Frontal cortex (tissue), 4 donors: ENCODE measurements at places on chromosomes 11 and 22. TPM values are rescaled to one million over a fixed set of nuclear protein-coding genes. Genes with fewer than 3 reads are reported as not detected.

GRCh38 chr11:69861901-69862300 lies 42.7 kb upstream of the FGF3 start:
- no peak for DNase-seq

DNA sequence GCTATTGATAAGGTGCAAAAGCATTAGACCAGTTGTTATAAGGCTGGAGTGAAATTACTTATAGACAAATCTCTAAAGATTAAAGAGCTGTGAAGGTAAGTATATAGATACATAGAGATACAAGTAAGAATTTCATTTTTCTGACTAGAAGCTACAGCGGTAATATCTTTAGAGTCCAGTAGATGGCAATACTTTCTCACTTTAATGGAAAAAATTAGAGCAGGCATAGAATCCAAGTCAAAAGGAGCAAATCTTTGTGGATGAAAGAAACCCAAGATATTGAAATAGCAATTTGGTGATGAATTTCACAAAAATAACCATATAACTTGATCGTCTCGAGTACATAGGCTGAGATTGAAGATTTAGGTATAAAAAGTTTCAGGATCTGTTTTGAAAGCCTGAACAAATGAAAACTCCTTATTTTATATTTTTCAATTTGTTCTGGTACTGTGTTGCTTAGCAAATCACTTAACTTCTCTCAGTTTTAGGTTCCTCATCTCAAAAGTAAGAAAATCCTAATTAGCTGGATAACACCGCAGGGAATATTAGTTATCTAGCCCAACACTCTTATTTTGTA lies 81.9 kb downstream of the UVRAG start:
- DNase-seq: no peak

- no peak for DNase-seq
Measured at GRCh38 chr11:93736129-93736528, 5.2 kb downstream of the TAF1D start.

DNA sequence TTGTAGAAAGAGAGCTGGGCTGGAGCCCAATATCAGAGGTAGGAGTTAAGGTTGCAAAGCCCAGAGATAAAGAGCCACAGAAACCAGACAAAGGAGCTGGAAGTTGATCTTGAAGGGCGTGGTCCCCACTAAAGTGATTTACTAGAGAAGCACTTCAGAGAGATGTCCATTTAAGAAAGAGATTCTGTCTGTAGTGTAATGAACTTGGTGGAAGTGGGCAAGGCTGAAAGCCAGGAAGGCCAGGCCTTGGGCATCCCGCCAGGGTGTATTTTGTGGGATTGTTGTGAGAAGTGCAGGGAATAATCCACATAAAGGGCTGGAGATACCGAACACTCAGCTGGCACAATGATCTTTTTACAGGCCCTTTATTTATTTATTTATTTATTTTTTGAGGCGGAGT lies 1398.8 kb downstream of the TBC1D22A start:
- DNase-seq: no peak

- DNase-seq: no peak
Measured at GRCh38 chr11:94650756-94651155, 83.6 kb downstream of the PIWIL4 start.

- no peak for DNase-seq
Measured at GRCh38 chr11:125425601-125426000, 70.5 kb downstream of the FEZ1 start.

GRCh38 chr11:83459798-83460197 lies 173.6 kb upstream of the CCDC90B start:
- DNase-seq: no peak

DNA sequence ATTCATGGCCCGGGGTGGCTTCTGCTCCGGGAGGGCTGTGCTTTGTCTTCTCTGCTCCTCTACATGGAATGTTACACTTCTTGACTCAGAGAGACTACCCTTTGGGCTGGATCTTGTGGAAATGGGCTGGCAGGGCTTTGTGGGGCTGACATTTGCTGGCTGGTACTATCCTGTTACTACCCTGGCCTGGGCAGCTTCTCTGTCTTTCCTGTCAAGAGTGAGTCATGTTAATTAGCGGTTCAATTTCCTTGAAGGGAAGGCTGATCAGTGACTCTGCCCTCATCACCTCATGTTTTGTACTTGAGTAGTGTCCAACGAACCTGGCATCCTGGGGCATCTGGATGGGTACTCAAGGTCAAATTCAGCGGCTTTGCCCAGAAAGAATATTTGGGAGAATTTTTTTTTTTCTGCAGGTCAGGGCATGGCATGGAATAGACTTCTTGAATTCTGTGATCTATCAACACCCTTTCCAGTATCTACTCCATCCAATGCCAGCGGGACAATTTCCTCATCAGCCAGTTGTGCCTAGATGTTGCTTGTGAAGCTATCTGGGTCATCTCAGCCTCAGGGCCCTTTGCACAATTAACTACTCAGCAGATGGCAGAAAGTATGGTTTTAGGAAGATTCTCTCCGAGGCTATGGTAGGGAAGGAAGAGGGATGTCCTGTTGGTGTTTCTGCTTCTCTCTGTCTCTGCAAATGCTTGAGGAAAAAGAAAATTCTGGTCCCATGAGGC lies 140.5 kb upstream of the PLET1 start:
- DNase-seq: no peak

- peak; percentile 10 for DNase-seq
Measured at GRCh38 chr11:129374081-129374992, 1.3 kb upstream of the BARX2 start.

GRCh38 chr11:62688491-62688890 lies 839 bp downstream of the LRRN4CL start:
- no peak for DNase-seq

- DNase-seq: peak; percentile 14
Measured at GRCh38 chr11:122910775-122911174, 28.2 kb downstream of the JHY start.

DNA sequence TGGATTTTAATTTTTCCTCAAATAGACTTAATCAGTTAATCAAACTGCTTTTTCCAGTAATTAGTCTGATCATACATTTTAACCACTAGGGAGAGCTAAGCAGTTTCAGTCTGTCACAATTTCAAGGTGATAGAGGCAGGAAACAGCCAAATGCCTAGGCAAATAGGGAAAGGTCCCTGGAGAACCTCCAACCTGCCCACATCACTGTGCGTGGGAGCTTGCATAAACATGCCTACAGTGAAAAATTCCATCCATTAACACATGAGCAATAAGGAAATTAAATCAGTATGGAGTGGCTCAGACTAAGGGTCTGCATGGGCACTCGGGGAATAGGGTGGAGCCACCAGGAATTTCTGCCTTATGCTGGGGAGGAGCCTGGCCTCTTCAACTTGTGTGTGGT lies 74.6 kb downstream of the AASDHPPT start:
- DNase-seq: no peak

- DNase-seq: no peak
Measured at GRCh38 chr11:127379686-127380085, 379.1 kb upstream of the KIRREL3 start.

DNA sequence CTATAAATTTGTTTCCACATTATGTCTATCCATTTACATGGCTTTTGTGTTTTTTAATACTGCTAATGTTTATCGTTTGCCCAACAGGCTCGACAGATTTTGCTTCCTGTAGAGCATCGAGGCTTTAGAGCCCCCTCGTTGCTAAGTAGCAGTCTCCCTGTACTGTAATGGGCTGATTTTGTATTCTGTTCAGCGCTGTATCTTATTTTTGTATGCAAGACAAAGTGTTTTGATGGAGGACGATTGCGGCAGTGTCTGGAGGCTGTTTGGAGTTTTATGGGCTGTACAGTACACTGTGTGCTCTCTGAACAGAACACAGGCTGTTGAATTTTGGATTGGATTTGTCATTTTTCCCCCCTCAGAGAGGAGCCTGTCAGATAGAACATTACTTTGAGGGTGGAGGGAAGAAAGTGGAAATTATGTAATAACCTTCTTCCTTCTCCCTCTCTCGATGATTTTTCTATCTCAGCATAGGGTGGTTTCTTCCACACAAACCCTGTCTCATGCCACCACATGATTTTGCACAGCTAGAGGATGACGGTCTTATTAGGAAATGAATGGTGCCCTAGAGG lies 104.4 kb downstream of the ZBTB16 start:
- no peak for DNase-seq

Gene TIGD3
- total RNA-seq: 5.3 TPM

Gene OR8G5
- not detected for total RNA-seq

Gene MPEG1
- 2.0 TPM for total RNA-seq

Gene KRTAP5-9
- total RNA-seq: not detected

Gene SCN4B
- total RNA-seq: 5.7 TPM

Gene CHRNA10
- total RNA-seq: 0.41 TPM

Gene SPON1
- 33.4 TPM for total RNA-seq
